Esophagus squamous epithelium (tissue), 5 donors: ENCODE measurements at places on chromosomes 1 and 21. TPM values are rescaled to one million over a fixed set of nuclear protein-coding genes. Genes with fewer than 3 reads are reported as not detected.

The ATP1A1 gene
- 407 TPM for total RNA-seq

DNA sequence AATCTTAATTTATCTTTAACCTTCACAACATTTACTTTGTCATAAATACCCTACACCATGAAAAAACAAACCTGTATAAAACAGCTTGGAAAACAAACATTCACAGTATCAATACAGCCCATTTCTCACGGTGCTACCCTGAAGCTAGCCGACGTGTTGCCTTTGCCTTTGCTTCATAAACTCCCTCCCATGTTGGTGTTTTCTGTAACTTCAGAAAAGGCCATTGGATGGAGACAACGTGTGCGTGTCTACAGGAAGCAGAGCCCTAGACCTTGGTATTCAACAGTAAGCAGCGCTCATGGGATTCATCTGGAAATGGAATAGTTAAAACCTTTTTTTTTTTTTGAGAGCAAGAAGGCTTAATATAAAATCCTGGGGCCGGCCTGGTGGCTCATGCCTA is 7.2 kb upstream of the PRDM15 start:
- DNase-seq: no peak

DNA sequence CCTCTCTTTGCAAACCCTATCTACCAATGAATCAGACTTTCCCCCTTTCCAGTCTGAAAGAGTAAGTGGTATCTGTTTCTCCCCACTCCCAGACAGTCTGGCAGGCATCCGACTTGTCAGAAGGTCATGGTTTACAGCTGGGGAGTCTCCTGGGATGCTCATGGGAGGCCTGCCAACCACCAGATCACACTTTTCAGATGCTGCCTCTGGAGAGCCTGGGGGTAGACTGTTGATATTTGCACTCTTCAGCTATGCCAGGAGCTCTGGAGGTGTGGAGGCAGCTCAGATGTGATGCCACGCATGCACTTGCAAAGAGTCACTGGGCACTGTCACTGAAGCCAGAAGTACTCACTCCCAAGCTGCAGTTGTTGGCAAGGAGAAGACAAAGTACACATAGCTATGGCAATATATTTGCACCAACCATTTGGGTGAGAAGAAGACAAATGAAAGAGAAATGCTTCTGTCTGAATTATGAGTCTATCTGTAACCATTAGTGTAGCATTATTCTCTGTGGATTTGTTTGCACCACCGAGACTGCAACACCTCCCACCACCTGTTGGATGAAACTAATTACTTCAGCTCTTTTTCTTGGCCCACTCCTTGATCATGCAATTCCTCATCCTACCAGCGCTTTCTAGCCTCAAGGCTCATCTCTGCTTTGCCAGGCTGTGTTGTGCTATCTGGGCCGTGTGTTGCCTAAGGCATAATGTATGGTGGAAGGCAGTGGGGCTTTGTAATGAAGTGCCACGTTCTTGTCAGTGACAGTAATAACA is 133.0 kb upstream of the SPAG17 start:
- no peak for DNase-seq

DNA sequence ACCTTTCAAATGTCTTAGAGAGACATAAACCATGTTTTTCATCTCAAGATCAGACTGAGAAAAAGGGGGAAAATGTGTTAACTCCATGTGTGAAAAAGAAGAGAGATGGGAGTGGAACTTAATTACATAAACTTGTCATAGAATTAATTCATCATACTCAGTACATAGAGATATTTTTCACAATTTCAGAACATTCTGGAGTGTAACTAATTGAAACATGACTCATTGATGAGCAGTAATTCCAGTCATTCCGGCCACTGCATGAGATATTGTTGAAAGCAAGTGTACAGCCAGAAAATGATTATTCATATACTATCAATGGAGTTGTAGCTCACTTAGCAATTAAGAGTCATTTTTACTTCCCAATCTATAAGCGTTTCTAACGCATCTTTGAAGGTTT is 739.3 kb downstream of the LTN1 start:
- DNase-seq: no peak

The EXOC8 gene
- 12.8 TPM for total RNA-seq

DNA sequence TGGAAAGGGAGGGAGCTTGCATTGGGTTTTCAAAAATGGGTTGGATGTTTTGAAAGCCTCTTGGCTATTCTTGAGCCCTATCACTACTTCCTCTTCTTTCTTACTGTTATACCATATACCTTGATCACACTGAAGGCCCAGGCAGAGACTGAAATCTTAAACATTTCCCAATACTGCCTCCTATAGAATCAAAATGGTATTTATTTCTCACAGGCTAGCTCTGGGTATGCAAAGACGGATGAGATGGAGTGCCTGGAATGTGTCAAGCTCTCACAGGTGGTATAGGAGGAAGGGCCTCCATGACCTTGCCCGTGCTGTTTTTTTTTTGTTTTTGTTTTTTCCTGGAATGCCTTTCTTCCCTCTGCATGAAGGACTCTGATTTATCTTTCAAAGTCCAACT is 268.4 kb upstream of the USP24 start:
- DNase-seq: no peak

GRCh38 chr1:8646996-8647395 is 170.4 kb downstream of the RERE start:
- no peak for DNase-seq
